ENCODE measurements at places on chromosomes 12 and 14.

- no peak for DNase-seq
Measured at GRCh38 chr12:122022393-122023338, 982 bp downstream of the BCL7A start.

GRCh38 chr12:124939421-124940142 is 25.1 kb upstream of the UBC start:
- DNase-seq, result peak; percentile 83

- DNase-seq, result no peak
Measured at GRCh38 chr12:118098911-118099671, 4.7 kb downstream of the VSIG10 start.

- no peak for DNase-seq
Measured at GRCh38 chr12:121300083-121300819, 3.7 kb upstream of the CAMKK2 start.

DNA sequence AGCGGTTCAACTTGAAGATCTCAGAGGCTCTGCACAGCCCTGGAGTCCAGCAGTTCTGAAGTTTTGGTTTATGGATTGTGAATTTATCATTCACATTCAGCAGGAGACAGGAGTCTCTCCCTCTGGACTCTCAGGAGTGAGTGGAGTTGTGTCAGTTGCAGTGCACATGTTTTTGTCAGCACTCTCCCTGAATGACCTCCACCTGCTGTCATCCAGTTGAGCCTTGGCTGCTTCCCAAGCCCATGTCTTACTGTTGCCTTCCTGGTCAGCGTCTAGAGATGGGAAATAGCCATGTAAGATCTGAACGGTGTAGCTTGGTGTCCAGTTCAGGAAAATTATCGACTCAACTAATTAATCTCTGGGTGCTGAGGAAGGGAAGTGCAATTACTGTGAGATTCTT is 133.2 kb downstream of the PRKCH start:
- no peak for DNase-seq

- DNase-seq, result no peak
Measured at GRCh38 chr14:96889091-96889490, 91.9 kb downstream of the VRK1 start.

GRCh38 chr12:131066207-131066885 is 112.6 kb downstream of the ADGRD1 start:
- DNase-seq, result no peak
